GM03348 (cell line): ENCODE measurements at places on chromosomes 16 and 17.
A peak's percentile ranks its signal among the peaks of the same experiment; 100 is the strongest.

GRCh38 chr17:74878658-74879057 is 5.9 kb upstream of the FDXR start:
- no peak for DNase-seq

DNA sequence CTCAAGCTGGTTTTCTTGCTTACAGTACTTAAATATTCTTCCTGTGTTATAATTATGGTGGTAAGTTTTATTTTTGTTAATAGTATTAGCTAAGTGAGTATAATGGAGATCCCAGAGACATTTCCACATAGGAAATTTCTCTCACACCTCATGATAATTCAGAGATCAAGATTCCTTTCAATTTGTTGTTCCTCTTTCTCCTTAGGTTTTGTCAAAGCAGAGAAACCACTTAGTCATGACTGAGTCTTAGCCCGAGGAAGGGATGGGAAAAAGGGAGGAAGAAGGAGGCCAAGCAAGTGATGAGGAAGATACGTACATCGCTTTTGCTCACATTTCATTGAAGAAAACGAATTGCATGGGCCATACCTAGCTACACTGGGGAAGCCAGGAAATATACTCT is 18.4 kb downstream of the ESRP2 start:
- DNase-seq = no peak

DNA sequence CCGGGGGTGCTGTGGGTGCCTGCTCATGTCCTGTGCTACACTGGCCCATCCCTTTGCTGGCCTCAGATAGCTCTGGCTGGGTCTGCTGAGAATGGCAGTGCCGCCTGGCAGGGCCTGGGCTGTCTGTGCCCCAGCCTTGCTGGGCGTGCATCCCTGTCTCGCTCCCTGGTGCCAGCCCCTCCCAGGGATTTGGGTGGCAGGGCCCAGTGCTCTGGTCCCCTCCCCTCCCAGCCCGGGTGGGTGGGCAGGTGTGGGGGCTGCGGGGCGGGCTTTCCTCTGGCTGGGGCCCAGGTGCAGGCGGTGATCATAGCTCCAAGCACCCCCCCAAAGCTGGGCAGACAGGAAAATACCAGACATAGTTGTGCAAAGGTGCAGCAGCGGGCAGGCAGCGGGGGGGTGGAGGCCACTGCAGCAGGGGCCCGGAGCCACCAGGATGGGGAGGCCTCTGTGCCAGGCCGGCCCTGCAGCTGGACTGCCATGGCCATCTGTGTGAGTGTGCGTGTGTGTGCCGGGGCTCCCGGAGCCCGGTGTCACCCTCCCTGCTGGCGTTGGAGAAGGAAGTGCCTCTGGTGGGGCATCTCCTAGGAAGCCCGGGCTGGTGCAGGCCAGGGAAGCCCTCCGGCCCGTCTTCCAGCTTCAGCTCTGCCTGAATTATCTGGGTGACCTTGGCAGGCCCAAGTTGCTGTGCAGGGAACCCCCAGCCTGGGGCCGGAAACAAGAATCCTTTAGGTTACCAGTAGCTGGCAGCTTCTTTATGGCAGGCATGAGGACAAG is 7.4 kb downstream of the GLIS2 start:
- no peak for DNase-seq

DNA sequence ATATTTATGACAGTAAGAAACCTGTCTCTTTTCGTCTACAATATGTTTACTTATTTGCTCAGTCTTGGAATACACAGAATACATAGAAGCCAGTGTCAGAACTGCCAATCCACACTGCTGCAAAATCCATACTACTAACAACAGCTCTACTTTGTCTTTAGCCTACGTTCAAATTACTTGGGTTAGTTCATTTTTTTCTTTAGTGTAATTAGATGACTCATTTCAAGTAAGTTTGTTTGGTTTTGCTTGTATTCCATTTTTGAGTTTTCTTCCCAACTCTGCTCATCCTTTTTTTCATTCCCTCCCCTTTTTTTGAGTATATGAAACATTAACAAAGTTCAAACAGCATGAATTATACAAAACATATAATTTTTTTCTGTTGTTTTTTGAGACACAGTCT is 16.9 kb downstream of the CMC2 start:
- no peak for DNase-seq

- DNase-seq = peak; percentile 73
These were observed 685 bp upstream of the MPG start for GRCh38 chr16:77273-77806.

- DNase-seq = no peak
These were observed 83.7 kb downstream of the CPPED1 start for GRCh38 chr16:12719972-12720371.

- no peak for DNase-seq
These were observed 2.6 kb downstream of the TRAPPC2L start for GRCh38 chr16:88859381-88860091.

DNA sequence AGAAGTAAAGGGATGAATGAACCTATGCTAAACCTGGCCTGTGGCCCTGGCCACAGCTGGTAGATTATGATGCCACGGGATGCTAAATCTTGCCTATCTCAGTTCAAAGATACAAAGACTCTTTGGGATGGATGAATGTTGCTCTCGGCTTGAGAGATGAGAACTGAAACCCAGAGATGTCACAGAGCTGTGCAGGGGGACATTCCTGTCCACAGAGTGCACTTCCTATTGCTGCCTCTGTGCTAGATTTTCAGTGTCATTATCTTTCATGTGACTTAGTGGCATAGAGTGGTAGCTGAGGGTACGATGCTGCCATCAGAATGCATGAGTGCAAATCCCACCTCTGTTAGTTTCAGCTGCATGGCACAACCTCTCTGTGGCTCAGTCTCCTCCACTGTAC is 2.3 kb upstream of the MT1M start:
- DNase-seq = no peak

DNA sequence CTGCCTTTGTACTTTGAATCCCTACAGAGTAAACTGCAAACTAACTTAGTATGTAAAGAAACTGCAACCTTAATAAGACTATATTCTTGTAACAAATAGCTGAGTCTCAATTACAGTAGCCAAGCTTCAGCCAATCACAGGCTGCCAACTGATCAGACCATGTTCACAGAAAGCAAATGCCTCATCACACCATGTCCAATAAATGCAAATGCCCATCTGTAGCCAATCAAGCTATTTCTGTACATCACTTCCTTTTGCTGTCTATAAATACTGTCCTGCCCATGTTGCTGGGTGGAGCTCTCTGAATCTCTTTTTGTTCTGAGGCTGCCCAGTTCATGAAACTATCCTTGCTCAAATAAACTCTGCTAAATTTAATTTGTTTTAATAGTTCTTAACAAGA is 531.7 kb upstream of the TOM1L1 start:
- no peak for DNase-seq

- DNase-seq = peak; percentile 48
These were observed 150.1 kb downstream of the RAB11FIP4 start for GRCh38 chr17:31541559-31541958.
